ENCODE measurements at places on chromosomes 2 and 18. TPM values are rescaled to one million over a fixed set of nuclear protein-coding genes. Genes with fewer than 3 reads are reported as not detected.

- DNase-seq, result no peak
These were observed 131.9 kb upstream of the EML6 start for GRCh38 chr2:54591551-54591950.

RNF25 gene
- total RNA-seq, result 35.6 TPM

- no peak for DNase-seq
These were observed 62.2 kb downstream of the RPL37A start for GRCh38 chr2:216560838-216561270.

RAB27B gene
- total RNA-seq, result 0.44 TPM

- DNase-seq, result no peak
These were observed 173.3 kb upstream of the MGAT5 start for GRCh38 chr2:134080386-134081089.

- no peak for DNase-seq
These were observed 10.4 kb upstream of the KCNK3 start for GRCh38 chr2:26682155-26682554.

GRCh38 chr2:237361194-237362004, 52.6 kb downstream of the COL6A3 start:
- no peak for DNase-seq

RAX gene
- not detected for total RNA-seq

GRCh38 chr2:53356291-53356905, 411.2 kb upstream of the CHAC2 start:
- DNase-seq, result no peak

DNA sequence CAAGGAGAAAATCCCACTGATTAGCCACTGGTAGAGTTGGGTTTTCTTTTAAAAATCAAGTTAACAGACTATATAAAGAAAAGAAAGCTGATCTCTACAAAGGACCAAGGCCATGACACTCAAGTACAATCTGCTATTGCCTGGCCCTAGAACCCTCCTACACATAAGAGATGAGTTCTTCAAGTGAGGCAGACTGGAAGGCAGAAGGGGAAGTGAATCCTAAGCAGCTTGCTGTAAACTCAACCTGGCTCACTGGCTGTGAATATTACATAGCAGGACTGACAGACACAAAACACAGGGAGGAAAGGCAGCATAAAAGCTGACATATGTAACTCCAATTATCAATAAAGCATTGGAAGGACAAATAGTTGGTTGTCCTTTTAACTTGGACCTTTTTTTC, 65.4 kb downstream of the TRIP12 start:
- DNase-seq, result no peak

GRCh38 chr2:230007931-230008707, 60.6 kb downstream of the SLC16A14 start:
- peak; percentile 69 for DNase-seq

DNA sequence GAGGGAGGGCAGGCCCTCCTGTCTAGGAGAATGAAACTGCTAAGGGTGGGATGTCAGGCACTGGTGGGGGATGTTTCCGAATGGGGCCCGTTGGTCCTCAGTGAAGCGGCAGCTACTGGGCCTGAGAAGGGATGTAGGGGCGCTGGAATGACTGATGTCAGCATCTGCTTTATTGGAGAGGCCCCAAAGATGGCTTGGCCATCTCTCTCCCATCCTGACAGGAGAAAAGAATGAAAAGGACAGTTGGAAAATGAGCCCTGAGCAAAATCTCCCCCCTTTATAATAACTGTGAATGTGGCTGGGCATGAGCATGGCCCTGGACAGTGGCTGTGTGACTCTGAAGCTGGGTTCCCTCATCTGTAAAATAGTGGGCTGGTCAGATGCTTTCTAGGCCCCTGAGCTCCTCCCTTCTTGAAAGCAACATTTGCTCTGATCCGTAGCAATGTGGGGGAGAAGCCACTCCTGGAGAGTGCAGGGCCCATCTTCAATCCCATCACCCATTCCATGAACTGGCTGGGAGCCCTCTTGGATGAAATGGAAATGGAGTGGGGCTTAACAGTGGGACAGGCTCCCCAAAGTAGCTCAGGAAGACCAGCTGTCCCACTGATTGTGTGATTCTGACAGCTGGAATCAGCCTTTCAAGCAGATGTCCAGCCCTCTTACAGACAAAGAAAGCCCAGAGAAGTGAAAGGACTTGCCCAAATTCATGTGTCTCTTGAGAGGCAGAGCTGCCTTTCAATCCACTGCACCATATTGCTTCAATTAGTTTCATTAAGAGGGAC, 232.7 kb upstream of the SMAD2 start:
- no peak for DNase-seq

HS6ST1 gene
- 40.3 TPM for total RNA-seq

DNA sequence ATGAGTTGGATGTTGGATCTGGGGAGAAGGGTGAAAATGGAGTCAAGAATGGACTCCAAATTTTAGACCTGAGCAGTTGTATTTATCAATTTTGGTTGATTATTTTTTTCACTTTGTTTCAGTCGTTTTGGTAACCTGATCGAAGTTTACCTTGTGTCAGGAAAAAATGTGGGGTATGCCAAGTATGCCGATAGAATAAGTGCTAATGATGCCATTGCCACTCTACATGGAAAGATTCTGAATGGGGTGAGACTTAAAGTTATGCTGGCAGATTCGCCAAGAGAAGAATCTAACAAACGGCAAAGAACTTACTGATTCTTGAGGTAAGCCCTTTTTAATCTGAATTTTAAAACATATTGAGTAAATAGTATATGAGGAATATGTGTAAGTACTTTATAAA, 13.6 kb downstream of the RBM45 start:
- DNase-seq, result no peak

DNA sequence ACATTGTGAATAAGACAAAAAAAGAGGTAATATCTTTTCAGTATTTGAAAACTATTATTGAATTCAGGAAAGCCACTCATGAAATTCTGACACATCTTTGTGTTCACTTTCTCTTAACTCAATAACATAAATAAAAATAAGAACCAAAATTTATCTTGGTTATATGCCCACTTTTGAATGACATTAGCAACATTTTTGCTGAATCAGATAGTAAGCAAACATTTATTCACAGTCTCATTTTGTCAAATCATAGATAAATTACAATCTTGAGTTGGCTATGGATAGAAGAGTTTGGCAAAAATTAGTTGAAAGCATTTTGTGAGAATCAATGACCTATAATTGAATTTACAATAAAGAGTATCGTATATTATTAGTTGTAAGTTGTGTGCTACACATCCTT, 545.1 kb upstream of the PKDCC start:
- DNase-seq, result no peak

DNA sequence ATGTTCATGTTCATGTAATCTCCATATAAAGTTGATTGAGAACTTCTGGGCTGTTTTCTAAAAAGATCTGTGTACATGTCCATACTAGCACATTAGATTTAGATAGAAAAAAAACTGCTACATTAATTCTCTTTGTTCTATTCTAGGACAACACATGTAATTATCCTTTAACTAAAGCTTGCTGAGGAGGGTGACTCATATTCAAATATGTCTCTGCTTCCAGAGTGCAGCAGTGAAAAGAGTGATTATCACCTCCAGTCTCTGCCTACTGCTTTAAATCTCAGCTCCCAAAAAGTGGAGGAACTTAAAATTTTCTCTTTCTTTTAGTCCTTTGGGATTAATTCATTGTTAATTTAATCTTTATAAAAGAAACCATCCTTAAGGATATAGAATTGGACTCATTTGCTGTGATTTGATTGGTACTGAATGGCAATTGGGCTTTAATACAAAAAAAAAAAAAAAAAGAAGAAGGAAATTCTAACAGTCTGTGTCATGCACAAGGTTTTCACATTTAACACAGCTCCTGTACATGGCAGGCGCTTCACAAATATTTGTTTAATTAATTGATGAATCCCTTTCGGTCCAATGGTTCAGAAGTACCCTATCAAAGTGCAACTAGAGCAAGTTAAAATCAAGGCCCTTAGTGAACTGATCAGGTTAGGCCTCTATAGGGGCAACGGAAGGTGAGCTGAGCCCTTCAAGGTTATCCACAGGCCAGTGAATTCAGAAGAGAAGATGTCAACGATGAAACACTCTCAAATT, 214.0 kb upstream of the KCNJ3 start:
- no peak for DNase-seq

DNA sequence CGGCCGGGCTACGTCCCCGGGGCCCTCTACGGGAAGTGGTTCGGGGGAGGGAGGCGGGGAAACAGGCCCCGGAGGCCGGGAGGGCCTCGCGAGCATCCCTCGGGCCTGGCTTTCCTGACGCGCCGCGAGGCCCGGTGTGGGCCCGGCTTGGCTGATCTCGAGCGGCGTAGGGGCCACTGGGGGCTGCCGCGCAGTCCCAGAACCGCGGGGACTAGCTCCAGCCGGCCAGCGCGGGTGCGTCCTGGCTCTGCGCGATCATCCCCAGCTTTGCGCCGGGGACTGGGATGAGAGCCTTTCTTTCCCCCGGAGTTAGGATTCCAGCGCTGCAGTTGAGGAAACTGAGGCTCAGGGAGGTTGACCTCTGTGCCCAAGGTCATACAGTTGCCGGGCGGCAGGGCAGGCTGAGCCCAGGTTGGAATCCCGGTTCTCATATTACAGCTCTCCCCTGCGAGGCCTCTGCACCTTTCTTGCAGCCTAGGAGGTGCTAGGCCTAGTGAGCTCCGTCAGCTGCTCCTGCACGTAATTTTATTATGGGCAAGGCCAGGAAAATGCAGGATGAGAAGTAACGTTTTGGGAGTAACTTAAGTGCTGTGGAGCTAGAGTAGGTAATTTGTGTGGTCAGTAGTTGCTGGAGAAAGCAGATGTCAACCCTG, 501 bp downstream of the LPIN1 start:
- no peak for DNase-seq

MOGAT1 gene
- total RNA-seq, result not detected

GRCh38 chr2:41994661-41995060, 53.2 kb upstream of the PKDCC start:
- no peak for DNase-seq

DNA sequence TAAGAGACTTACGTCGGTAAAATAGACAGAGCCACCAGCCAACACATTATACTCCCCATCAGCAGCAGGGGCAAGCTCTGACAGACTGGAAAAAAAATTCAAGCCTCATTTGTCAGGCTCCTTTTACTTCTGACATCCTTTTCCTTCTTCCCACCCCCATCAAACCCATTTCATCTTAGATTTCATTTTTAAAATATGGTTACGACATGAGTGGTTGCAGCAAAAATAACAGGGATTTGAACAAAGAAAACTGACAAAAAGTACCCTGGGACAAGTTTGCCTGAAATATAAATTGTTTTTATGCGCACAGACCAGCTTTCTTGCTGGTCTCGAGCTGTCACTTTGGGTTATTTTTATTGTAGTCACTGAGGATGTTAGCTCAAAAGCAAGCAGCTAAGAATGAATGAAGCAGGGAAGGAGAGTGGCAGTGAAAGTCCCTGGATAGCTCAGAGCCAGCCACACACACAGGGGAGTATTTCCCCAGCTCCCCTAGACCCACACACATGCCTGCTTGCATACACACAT, 30.7 kb upstream of the LINC00305 start:
- no peak for DNase-seq

GRCh38 chr2:206432193-206433082, 10.9 kb upstream of the ADAM23 start:
- no peak for DNase-seq

GRCh38 chr2:239789711-239790110, 235.4 kb downstream of the NDUFA10 start:
- DNase-seq, result no peak
